ENCODE measurements at places on chromosomes 5 and 9.

DNA sequence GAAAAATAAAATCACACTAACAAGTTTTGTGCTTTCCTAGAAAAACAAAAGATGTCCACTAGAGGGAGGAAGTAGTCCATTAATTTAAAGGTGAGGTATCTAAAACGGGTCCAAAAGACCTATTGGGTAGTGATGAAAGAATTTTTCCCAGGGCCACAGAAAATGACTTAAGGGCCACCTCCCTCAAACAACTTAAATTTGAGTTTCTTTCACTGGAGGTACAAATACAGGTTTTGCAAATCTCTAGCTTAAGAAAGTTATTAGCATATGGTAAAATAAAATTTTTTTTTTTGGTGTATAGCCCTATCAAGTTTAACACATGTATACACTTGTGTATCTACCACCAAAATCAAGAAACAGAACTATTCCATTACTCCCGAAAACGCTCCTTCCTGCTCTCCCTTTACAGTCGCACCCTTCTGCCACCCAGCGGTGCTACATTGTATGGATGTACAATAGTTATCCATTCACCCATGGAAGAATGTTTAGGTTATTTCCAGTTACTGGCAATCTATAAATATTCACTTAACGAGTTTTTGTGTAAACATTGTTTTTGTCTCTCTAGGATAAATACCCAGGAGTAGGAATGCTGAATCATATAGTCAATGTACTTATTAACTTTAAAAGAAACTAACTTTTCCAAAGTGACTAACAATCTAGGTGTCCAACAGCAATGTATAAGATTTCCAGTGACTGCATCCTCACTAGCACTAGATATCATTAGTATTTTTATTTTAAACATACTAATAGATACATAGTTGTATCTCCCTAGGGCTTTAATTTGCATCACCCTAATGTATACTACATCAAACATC is 21.9 kb downstream of the DEPDC1B start:
- peak; percentile 25 for DNase-seq

DNA sequence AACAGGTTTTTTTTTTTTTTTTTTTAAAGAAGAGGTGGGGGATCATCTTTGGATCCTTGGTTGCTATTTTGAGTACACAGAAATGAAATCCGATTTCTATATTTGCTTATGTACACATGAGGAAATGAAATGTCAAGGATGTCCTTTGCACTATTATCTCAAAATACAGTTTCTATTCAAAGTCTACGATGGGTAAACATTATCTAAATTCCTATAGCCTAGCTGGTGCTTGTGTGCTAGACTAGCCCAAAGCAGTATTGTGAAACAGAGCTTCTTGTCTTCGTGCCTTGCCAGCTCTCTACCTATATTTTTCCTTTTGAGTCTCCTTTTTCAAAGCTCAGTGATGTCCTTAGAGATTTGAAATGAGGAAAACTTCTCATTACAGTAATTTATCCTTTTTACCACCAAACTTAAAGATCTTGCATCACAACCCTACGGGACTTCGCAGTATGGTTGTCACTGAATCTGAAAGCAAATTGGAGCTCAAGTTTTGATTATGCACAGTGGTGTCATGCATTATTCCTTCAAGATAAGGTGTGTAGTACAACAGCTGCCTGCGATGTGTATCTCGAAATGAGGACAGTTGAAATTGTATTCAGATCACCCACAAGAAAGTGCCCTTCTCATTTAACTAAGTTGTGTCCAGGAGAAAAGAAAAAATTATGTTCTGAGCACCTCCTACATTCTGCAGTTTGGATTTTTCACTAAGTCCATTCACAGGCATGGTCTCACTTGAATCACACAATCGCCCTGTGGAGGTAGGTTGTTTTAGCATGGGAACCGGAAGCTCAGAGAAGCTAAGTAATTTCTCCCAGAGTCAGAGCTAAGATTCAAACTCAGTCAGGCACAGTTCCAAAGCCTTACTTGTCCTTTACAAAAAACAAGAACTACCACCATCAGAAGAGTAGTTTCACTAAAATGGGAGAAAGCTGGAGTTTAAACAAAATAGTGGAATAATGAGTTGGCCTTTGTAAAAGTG is 379.0 kb downstream of the GLIS3 start:
- DNase-seq, result no peak

DNA sequence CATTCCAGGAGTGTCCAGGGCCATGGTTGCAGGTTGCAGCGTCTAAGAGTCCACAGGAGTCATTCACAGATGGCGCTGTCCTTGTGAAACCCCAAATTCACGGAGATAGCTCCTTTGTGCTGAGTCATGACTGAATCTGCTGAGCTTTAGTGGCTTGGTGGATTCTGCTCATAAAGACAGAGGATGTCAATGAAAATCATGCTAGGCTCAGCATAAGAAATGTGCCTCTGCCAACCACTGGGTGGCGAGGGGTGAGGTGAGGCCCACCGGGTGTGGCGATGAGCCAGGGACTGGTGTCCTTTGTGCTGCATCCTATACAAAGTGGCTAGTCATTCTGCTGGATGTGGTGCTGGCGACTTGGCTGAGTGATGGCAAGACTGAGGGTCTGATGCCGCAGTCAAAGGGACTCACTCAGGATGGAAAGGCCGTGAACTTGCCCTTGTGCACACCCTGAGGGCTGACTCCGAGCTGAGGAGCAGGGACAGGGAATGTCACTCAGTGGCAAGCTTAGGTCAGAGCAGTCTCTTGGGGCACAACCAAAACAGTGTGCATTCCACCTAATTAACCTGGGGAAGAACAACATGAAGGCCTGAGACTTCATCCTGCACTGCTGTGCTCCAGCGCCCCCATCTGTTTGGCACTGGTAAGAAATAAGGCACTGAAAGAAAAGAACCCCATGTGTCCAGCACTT is 71.5 kb downstream of the DAP start:
- DNase-seq, result no peak

DNA sequence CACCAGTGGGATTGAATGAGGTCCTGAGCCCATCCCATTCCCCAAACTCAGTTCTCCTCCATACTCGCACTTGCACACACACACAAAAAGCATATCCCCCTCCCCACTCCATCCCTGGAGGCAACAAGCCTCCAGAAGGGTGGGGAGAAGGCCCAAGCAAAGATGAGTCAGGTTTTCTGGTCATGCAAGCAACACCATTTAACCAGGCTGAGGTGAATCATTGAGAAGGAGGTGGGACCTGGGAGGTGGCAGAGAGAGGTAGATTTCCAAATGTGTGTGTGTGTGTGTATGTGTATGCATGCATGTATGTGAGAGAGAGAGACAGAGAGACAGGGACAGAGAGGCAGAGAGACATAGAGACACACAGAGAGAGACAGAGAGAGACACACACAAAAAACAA is 185.2 kb upstream of the TRIM32 start:
- no peak for DNase-seq

DNA sequence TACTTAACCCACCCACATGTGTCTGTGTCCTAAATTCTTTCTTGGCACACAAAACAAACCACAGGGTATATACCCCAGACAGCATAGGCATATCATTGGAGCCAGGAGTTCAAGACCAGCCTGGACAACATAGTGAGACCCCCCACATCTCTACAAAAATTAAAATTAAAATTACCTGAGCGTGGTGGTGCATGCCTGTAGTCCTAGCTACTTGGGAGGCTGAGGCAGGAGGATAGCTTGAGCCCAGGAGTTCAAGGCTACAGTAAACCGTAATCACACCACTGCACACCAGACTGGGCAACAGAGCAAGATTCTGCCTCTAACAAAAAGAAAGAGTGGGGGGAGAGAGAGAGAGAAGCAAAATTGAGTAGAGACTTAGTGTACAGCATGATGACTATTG is 4.6 kb upstream of the AGTPBP1 start:
- no peak for DNase-seq

GRCh38 chr5:149345892-149346222 is 558 bp downstream of the GRPEL2 start:
- DNase-seq, result no peak

DNA sequence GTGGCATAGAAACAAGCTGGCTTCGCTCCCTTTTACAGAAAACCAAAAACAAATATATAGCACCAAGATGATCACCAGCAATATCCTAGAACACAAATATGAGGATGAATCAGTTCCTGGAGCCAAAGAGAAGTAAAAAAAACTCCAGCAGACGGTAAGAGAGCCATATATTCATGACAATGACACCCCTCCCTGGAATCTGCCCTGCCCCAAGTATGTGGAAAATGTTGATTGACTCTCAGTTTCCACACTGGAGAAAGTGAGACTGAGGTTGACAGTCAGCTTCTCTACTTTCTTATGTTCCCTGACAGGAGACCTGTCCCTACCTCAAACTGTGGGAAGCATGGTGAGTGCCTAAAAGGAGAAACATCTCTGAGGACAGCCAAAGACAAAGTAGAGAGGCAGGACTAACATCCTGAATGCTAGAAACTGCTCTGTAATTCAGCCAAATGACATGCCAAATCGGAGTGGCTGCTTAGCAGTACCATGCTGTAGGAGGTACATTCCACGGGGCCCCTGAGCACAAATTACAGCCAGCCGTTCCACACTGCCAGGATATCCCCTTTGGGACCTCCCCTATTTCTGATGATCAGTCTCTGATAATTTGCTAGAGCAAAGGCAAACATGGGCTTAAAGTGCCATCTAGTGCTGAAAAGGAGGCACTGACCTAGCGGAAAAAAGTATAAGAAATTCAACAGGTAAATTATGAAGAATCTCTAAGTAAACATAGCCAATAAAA is 424.0 kb upstream of the RGMB start:
- DNase-seq, result no peak

- DNase-seq, result no peak
These were observed 76.1 kb downstream of the FNIP1 start for GRCh38 chr5:131720714-131721113.

- no peak for DNase-seq
These were observed 27.7 kb downstream of the CAMK4 start for GRCh38 chr5:111251921-111252320.

- no peak for DNase-seq
These were observed 18.9 kb downstream of the FAM78A start for GRCh38 chr9:131257266-131258025.

DNA sequence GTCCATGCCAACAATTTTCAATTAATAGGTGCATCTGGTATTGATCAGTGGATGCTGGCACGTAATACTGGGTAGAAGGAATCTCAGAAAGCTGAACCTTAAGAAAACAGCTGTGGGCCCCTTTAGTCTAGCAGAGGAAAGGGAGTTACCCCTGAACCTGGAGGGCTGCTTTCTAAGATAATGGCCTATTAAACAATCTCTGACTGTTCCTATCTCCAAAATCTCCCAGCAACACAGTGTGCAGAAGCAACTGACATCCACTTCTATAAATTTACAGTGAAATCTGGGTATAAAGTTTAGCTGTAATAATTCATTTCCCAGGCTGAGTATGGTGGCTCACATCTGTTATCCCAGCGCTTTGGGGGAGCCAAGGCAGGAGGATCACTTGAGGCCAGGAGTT is 198.8 kb downstream of the MAPKAP1 start:
- no peak for DNase-seq

DNA sequence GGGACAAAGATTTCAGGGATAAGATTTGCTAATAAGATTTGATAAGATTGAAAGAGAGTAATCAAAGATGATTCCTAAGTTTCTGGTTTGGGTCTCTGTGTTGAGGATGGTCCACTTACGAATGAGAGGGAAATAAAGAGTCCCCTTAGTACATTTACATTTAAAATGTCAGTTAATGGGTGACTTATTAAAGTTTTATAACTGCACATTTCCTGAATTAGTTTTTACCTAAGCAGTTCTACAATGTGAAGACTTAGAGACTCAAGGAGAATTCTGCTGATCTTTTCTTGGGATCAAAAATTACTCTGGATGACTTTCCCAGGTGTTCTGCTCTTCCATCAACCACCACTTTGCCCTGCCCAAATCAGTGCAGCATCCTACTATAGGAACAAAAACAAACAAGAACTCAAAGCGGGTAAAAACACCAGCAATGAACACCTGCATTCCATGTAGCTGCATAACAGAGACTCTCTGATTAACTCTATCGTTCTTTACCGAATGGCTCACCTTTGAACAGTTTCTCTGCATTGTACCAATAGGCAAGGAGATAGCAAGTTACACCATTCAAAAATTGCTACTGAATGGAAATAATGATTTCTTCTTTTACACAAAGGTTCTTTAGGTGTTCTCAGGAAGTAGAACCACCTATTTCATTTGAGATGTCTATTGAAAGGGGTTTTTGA is 65.3 kb downstream of the PRLR start:
- DNase-seq, result no peak

DNA sequence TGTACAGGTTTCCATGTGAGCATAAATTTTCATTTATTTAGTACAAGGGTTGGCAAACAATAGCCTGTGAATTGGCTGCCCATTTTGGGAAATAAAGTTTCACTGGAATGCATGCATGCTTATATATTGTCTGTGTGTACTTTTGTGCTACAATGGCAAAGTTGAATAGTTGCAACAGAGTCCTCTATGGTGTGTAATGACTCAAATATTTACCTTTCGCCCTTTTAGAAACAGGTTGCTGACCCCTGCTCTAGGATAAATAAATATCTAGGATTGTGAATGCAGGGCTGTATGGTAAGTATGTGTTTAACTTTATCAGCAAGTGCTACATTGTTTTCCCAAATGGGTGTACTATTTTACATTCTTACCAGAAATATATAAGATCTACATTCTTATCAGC is 47.2 kb downstream of the XRCC4 start:
- DNase-seq, result no peak

DNA sequence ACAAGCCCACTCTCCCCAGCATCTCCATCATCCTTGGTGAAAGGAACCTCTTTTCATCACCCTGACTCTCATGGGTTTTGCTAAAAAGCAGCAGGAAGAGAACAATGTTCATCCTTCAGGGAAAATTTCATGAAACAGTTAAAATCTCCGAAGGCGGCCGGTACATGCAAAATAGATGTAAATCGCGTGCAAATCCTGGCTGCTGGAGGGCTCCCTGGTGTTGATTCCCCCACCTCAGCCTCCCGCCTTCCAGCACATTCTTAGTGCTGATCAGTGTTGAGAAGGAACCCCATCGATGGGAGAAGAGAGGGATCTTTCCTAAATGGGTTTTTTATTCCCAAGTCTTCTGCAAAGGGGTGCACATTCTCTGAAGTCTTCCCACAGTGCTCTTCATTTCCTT is 8.7 kb upstream of the GFI1B start:
- no peak for DNase-seq

DNA sequence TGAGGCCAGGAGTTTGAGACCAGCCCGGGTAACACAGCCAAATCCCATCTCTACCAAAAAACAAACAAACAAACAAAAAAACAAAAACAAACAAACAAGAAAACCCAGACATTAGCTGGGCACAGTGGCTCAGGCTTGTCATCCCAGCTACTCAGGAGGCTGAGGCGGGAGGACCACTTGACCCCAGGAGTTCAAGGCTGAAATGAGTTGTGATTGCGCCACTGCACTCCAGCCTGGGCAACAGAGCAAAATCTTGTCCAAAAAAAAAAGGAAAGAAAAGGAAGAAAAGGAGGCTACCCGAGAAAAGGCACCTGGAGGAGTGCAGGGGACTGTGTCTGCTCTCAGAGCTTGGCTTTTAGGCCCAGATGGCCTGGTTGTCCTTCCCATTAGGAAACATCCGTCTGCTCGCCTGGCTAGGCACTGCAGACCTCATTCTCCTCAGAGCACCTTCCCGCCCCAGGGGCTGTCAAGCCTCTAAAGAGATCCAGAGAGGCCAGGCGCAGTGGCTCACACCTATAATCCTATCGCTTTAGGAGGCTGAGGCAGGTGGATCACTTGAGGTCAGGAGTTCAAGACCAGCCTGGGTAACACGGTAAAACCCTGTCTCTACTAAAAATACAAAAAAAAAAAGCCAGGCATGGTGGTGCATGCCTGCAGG is 185.3 kb upstream of the IER5L start:
- no peak for DNase-seq

Data from NCI-H774 (cell line).